ENCODE measurements at places on chromosomes 3 and 15. TPM values are rescaled to one million over a fixed set of nuclear protein-coding genes. Genes with fewer than 3 reads are reported as not detected.

DNA sequence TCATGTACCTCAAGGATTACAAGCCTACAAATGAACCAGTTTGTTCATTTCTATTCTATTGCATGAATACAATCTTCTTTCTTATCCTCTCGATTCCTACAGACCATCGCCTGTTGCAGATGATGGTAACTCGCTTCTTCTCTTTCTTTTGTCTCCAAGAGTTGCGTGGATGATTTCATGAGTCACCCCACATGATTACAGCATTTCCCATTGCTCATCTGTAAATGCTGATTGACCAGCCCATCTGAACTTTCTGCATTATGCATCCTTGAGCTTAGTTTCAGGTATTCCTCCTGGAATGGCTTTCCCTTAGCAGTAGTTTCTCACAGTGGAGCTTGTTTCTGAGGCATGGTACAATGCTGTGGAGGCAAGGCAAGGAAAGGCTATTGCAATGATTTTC lies 109.6 kb upstream of the TOPAZ1 start:
- no peak for DNase-seq

The UPK1B gene
- polyA plus RNA-seq = 0.26 TPM

GRCh38 chr3:36786921-36787890 lies 22.9 kb upstream of the DCLK3 start:
- DNase-seq = no peak

GRCh38 chr3:122728756-122729514 lies 48.3 kb downstream of the PARP14 start:
- no peak for DNase-seq

DNA sequence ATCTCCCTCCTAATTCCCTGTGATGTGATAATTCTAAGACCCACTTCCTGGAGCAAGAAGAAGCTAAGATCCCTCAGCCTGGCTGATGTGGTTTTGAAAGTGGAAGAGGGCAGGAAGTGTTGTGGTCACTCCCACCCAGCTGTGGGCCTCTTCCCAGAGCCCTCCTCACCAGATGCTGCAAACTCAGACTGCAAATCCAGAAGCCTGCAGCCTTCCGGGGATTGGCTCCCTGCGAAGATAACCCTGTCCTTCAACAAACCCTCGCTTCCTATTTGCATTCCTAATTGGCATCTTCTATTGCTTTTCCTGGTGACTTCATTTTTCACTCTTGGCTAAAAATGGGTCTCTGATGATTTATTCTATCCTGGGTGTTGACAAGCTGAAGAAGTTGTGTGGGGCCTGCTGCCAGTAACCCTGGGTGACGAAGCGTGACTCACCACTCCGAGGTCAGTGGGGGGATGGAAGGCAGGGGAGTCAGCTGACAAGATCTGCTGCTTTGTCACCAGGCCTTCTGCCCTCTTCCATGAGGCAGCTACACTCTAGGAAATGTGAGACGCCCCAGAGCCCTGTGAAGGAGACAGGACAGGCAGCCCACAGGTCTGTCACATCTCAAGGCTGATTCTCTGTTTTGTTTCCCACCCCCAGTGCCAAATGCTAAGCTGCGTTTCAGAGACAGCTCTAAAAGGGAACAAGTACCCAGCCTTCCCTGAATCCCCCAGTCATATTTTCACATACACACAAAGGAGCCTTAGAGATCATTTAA lies 99.7 kb upstream of the LIPC start:
- peak; percentile 94 for DNase-seq

DNA sequence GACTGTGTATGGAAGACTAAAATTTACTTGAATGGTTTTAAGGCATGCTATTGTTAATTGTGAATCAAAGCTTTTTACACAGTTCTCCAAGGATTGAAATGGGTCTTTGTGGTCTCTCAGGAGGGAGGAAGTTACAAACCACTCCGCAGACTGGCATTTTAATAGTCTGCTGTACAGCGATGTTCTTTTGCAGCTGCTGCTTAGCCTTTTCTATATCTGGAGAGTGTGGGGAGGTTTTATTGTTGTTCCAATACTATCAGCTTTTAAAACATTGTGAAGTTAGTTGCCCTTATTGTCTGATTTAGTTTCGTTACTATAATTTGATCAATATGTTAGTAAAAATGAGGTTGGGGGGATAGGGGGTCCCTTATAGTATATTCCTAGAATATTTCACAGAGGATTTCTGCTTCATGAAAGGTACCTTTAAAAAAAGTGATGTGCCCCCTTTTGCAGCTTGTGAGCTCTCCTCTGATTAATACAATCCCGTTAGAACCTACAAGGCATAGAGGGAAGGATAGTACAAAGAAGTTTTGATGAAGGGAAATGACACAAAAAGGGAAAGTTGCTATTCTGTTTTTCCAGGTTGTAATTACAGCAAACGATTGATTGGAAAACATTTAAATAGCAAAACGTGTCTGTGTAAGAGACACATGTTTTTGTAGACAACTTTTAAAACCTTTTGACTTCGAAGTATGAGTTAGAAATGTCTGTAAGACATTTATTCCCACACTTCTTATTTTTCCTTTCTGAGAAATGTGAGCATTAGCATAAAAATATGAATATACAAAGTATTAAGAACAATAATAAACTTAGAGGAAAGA lies 158.3 kb upstream of the CGNL1 start:
- DNase-seq = no peak

GRCh38 chr3:143644370-143645089 lies 203.7 kb downstream of the SLC9A9 start:
- peak; percentile 39 for DNase-seq

- no peak for DNase-seq
These were observed 47.6 kb downstream of the OSTN start for GRCh38 chr3:191246630-191247029.

The FGF12 gene
- 6.5 TPM for polyA plus RNA-seq

The GCSAM gene
- polyA plus RNA-seq = 1.6 TPM

DNA sequence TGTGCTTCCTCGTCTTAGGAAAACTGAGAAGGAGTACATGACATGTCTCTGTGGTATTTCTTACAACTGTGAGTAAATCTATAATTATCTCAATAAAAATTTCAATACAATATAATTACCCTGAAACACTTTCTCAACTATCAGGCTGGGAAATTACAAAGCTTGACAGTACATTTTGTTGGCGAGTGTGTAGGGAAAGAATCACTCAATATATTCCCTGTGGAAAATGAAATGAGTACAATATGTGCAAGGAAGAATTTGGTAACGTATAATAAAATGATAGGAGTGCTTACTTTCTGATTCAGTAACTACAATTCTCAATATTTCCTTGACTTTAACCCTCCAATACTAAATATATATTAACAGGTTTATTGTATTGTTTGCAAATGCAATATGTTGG lies 818.2 kb upstream of the CADM2 start:
- peak; percentile 55 for DNase-seq

The PPIP5K1 gene
- polyA plus RNA-seq = 10.5 TPM

The RAD51 gene
- polyA plus RNA-seq = 10.3 TPM

Data from muscle of back (tissue), 13 donors.